ENCODE measurements at places on chromosomes 12 and 14.

DNA sequence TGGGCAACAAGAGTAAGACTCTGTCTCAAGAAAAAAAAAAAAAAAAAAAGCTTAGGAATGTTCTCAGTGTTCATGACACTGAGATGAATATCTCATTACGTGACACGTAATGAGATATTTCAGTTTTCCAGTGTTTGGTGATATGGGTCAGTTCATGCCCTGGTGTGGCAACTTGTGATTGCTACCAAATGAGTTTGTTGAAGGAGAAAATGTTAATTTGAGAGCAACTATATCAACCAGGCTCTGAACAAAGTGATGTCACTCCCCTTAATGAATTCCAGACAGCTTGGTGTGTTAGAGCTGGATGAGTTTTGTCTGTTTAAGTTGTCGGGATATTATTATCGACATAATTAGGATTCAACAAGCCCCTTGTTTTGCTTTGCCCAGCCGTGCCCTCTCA is 211.7 kb downstream of the DPF3 start:
- DNase-seq: no peak

- no peak for DNase-seq
These were observed 42.3 kb downstream of the ARMH4 start for GRCh38 chr14:58109744-58110143.

DNA sequence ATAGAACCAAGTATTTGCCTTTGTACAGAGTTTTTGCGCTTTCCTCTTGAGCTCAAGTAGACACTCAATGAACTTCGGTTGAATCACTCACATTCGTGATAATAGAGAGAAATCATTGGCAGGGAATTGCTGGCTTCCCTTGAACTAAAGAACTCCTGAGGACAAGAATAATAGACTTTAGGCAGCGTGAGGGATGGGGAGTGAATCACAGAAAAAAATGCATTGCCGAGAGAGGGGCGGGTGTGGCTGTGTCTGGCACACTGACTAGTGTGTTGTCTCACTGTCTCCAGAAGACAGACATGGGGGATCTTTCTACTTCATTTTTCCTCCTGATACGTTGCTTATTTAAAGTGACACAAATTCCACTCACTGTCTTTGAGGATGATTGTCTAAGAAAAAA is 805.2 kb downstream of the BCL11B start:
- no peak for DNase-seq

GRCh38 chr12:71447691-71448132 is 8.1 kb downstream of the LGR5 start:
- DNase-seq: no peak

GRCh38 chr14:100281286-100282082 is 24.8 kb downstream of the SLC25A29 start:
- DNase-seq: peak; percentile 38

- no peak for DNase-seq
These were observed 413.8 kb upstream of the TMTC1 start for GRCh38 chr12:30197392-30198057.

GRCh38 chr12:5718680-5719079 is 226.4 kb downstream of the ANO2 start:
- DNase-seq: no peak

- no peak for DNase-seq
These were observed 145.1 kb upstream of the DIO2 start for GRCh38 chr14:80356413-80356812.

DNA sequence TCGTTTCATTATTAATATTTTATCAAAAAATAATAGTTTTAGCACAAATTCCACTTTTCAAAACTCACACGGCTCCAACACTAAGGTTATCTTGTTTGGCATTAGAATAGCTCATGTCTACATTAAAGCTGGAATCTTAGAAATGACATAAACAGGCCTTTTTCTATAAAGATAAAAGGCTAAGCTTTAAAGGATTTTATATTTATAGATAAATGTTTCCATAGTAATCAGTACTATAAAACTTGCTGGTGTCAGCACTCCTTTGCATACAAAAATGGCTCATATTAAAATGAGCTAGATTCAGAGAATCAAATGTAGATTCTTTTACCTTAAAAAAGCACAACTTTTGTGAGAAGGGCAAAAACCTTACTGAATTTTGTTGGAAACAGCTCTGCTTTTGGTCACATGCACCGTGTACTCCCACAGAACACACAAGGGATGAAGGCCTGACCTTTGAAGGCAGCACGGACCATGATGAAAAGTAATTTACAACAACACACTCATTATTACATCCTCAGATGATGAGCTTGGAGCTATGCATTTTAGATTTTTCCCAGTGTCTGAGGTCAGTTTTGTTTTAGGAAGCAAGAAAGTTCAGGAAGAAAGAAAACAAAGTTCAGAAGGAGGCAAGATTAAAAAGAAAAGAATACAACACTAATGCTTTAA is 202.8 kb downstream of the BCAT1 start:
- no peak for DNase-seq

DNA sequence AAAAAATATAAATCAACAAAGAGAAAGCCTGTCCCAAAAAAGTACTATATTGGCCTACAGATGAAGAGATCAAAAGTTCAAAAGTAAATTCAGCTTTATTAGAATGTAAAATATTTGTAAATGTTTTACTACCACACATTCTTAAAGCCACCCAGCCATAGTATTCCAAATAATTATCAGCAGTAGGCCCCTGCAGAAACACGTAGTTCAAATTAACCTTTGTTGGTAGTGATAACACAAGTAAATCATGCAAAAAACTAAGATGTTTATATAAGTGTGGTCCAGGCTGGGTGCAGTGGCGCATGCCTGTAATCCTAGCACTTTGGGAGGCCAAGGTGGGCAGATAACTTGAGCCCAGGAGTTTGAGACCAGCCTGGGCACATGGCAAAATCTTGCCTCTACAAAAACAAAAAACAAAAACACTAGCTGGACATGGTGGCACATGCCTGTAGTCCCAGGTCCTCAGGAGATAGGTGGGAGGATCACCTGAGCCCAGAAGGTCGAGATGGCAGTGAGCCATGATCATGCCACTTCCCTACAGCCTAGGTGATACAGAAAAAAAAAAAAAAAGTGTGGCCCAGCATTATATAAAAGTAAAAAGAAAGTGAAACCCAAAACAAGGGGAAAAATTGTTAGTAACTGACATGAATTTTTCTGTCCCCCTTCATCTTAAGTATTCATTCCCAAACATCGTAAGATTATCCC is 17.9 kb downstream of the SPTLC2 start:
- no peak for DNase-seq

DNA sequence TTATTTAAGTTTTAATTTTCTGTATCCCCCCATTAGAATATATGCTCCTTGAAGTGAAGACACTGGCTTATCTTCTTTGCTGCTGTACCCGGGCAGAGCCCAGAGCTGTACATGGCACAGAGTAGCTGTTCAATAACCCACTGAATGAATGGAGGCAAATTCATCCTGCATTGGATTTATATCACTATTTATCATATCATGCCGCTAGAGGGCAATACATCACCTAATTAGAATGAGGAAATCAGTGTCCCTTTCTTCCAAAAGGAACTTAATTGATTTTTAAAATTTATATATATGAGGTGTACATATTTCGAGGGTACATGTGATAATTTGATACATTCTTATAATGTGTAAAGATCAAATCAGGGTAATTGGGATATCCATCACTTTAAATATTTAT is 89.2 kb upstream of the TMEM260 start:
- no peak for DNase-seq

GRCh38 chr12:65081496-65081895 is 39.6 kb downstream of the WIF1 start:
- DNase-seq: no peak

GRCh38 chr12:5124401-5124800 is 80.7 kb downstream of the KCNA5 start:
- no peak for DNase-seq

DNA sequence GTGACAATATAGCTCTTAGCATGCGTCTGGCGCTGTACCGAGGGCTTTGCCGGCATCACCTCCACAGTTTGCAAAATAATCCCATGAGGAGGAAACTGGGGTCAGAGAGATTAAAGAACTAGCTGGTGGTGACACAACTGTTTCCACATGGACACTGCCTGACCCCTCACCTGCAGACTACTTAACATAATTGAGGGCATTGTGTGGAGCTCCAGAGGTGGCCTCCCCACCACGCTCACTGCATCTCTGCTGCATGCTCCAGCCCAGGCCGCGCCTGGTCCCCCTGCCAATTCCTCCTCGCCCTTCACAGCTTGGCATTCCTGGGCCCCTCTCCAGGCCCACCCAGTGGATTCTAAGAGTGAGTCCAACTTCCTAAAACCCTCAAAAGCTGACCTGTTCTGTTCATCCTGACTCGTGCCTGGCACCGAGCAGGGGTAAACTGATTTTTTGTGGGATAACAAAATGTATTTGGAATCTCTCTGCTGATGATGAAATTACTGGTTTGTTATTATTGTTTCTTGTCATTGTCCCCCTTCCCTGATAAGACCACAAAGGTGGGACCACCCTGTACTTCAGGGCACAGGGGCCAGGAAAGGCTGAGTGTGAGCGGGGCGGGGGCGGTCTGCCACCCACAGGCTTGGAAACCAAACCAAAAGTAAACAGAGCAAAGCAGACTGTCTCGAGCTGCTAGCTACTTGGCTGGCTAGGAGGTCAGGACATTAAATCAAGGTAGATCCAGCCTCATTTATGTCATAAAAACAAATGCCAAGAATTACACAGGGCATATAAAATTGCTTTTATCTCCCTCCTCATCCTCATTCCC is 40.6 kb downstream of the CHGA start:
- no peak for DNase-seq

DNA sequence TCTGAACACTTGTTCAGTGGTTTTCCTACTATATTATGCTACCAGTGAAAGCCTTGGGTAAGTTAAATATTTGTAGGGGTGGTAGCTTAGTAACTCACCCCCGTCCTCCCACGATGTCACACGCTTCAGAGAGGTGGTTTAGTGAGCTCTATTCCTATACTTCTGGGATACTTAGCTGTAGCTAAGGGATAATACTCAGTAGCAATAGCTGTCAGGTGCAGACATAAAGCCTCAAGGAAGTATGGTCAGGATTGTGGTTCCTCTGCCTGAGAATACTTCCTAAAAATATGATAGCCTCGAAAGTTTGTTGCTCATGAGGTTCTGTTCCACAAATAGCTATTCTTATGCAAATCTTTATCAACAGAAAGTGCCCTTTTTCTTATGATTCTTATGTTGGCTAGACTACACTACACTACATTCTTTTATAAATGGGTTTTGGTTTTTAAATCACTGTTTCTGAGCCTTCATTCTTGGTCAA is 11.9 kb downstream of the DLST start:
- no peak for DNase-seq

DNA sequence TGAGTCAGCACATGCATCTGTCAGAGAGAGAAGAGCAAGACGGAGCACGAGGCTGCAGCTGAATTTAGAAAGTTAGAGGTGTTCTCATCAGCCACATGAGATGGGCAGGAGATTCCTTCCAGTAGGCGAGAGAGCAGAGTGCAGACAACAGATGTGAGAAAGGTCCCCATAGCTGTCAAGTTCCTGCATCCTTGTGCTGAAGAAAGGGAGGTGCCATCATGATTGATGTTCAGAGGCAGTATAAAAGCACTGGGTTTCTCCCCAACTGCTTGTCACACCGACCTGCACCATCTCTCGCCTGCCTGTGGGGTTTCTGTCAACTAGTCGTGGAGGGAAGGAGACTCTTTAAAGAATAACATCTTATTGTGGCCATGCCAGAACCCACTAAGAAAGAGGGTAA is at the start of gene MYBPC1:
TSS of gene MYBPC1 (plus strand) at position 272 of the 400 bp plus-strand sequence. CDS start at position 372, 100 bp downstream.
- DNase-seq: no peak

DNA sequence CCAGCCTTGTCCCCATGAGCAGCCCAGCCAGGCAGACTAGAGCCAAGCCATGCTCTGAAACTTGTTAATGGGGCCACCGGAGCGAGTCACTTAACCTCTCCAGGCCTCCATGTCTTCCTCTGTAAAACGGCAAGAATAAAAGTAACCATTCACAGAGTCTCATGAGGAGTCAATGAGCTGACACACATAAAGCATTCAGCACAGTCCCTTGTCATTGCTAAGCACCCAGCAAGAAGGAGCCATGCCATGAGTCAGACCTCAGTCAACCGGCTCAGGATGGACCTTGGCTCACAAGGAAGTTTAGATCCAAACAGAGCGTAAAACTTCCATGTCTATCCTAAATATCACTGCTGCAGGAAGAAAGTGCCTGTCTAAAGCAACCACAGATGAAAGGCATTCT is 10.6 kb downstream of the FICD start:
- DNase-seq: no peak

DNA sequence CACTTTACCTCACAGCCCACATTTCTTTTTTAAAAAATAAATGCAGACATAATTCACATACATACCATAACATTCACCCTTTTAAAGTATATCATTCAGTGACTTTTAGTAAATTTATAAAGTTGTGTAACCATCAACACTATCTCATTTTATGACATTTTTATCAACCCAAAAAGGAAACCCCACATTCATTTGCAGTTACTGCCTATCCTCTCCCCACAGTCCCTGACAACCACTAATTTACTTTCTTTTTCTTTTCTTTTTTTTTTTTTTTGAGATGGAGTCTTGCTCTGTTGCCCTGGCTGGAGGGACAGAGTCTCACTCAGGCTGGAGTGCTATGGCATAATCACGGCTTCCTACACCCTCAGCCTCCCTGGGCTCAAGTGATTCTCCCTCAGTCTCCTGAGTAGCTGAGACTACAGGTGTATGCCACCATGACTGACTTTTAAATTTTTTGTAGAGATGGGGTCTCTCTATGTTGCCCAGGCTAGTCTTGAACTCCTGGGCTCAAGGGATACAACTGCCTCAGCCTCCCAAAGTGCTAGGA is 1.5 kb upstream of the EP400 start:
- DNase-seq: peak; percentile 21

DNA sequence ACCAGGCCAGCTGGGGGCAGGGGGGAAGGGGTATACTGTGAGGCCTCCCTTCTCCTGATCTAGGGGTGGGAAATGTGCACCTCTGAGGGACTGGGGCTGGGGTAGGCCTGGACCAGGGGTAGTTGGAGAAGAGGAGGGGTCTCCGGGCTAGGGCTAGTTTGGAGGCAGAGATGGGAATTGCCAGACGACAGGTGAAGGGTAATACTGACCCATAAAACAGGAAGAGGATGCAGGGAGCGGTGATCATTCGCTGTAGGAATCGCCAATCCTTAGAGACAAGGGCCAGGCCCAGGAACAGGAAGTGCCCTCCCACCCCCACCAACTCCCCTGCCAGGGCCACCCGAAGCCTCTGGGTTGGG is 4.4 kb downstream of the SLC22A17 start:
- no peak for DNase-seq

- peak; percentile 61 for DNase-seq
These were observed 12.2 kb downstream of the ITPK1 start for GRCh38 chr14:93103392-93104080.

DNA sequence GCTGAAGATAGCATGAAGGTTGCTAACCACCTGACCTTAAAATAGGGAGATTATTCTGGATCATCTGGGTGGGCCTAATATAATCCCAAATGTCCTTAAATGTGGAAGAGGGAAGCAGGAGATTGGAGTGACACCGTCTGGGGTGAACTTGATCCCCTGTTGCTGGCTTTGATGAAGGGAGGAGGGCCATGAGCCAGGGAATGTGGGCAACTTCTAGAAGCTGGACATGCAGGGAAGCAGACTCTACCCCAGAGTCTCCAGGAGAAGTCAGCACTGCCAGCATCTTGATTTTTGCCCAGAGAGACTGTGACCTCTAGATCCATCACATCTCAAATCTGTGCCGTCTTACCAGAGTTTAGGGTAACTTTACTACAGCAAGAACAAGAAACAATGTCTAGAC is 9.2 kb upstream of the KRT5 start:
- DNase-seq: no peak
